ENCODE measurements at places on chromosomes 11 and 22.

- no peaks in the 10 kb centered on the region for H3K4me1 ChIP-seq
- H3K27me3 ChIP-seq, result no peaks in the 10 kb centered on the region
- H3K4me3 ChIP-seq, result no peak overlapping the region
- no peaks in the 10 kb centered on the region for H3K36me3 ChIP-seq
- no peak for DNase-seq
Observed at GRCh38 chr22:49234459-49234858, 593.2 kb downstream of the BRD1 start.

DNA sequence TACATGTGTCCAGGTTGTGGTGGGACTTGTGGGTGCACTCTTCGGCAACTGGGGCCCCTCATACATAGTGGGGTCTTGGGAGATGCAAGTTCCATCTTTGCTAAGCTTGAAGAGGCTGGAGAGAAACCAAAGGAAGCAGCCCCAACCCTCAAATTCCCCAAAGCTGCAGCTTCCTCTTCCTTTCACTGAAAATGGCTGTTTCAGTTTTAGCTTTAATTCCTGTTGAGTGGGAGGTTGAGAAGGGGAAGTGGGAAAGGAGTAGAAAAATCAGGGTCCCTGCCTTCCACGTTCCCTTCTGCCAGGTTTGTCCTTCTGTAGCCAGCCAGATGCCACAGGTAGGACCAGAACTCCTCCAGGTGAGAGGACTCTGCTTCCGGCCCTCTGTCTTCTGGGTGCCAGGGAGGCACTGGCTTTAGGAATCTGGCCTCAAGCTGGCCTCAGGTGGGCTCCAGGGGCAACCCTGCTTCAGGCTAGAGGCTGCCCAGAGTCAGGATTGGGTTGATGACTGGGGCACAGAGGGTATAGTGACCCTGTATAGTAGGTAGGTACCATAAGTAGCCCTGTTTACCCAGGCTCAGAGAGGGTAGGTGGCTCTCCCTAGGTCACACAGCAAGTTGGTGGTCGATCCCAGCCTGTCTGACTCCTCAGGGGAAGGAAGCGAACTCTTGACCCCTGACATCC, 16.2 kb downstream of the P2RY6 start:
- H3K4me3 ChIP-seq, result no peak overlapping the region
- no peaks in the 10 kb centered on the region for H3K4me1 ChIP-seq
- H3K27ac ChIP-seq, result no peak overlapping the region
- H3K36me3 ChIP-seq, result no peaks in the 10 kb centered on the region
- H3K27me3 ChIP-seq, result no peaks in the 10 kb centered on the region

DNA sequence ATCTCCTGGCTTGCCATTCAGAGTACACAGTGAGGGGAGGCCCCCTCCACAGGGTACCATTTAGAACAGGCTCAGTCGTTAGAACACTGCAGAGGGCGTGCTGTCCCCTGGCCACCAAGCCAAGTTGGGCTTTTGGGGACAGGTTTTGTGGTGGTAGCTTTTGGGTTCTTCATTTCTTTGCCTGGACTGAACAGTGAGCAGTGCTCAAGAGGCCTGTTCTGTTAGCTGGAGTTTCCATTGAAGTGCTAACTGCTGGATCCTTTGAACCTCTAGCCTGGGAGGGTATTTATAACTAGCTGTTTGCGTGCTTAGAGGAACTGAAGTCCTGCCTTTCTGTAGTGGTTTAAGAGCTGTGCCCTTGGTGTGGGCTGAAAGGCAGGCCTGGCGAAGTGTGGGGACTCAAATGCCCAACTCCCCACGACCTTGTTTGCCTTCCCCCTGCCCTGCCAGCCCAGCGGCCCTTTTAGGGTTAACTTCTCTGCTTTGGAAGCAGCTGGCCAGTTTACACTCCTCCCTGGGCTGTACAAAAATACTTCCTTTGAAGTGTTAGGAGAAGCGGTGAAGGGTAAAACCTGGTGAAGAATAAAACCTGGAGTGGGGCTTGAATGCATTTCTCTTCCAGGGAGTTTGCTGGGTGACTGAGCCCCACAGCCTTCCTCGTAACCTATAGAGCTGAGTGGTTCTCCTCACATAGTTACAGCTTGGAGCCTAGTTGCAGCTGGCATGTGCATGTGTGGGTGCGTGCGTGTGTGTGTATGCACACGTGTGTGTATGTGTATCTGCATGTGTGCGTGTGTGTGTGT, 34.6 kb downstream of the ZNRF3 start:
- DNase-seq, result peak; percentile 54
- H3K27ac ChIP-seq, result no peak overlapping the region
- H3K27me3 ChIP-seq, result no peaks in the 10 kb centered on the region

DNA sequence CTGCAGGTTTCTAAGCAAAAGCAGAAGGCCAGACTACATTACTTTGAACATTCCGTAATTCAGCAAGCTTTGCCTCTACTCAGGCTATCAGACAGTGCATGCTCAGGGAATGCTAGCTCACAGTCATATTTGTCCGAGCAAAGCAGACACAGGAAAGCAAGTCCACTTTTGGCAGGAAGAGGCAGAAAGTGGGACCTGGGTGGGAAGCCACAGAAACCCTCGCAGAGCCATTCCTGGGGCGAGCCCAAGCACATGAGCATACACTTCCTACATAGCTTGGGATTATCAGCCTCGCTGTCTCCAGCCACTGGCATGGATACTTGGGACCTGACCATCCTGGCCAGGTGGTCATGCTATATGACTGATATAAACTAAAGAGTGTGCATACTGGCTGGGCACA, 113.3 kb downstream of the TRIM29 start:
- H3K36me3 ChIP-seq, result no peaks in the 10 kb centered on the region
- H3K4me3 ChIP-seq, result no peak overlapping the region
- DNase-seq, result no peak
- H3K27me3 ChIP-seq, result no peaks in the 10 kb centered on the region
- peaks cover 10% of the 10 kb centered on the region for H3K4me1 ChIP-seq

DNA sequence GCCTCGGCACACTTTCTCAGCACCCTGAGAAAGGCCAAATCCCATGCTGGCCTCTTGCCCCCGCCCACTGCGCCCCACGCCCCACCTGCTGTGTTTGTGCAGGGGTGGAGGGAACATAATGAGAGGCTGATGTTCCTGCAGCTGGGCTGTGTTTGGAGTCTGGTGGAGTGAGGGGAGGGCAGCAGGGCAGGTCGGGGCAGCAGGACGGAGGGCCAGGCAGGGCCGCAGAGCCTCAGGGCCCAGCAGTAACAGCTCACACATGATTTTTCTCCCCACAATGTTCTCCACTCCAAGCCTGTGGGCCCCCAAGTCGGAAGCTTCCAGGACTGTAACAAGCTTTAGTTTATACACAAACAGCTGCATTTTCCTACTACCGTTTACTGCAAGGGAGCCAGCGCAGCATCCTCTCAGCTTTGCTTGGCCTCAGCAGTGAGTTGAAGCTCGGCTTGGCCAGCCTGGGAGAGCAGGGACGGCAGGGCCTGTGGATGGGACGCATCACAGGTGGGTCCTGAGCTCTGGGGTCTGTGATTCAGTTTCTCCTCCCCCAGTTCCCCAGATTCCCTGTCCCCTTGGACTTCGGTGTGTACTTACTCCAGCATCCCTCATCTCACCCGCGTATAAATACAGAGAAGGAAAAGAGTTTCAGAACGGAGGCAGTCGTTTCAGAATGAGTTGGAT, 51.0 kb downstream of the RPUSD4 start:
- H3K36me3 ChIP-seq, result no peaks in the 10 kb centered on the region
- H3K27me3 ChIP-seq, result no peaks in the 10 kb centered on the region
- no peak overlapping the region for H3K27ac ChIP-seq
- no peak for DNase-seq
- H3K4me3 ChIP-seq, result peak overlapping the region; percentile 22
- peaks cover 28% of the 10 kb centered on the region for H3K4me1 ChIP-seq

- no peaks in the 10 kb centered on the region for H3K27me3 ChIP-seq
- H3K27ac ChIP-seq, result no peak overlapping the region
- H3K4me1 ChIP-seq, result no peaks in the 10 kb centered on the region
- H3K4me3 ChIP-seq, result no peak overlapping the region
- peaks cover 5% of the 10 kb centered on the region for H3K36me3 ChIP-seq
Observed at GRCh38 chr11:1140642-1141490, 16.9 kb upstream of the MUC5AC start.

DNA sequence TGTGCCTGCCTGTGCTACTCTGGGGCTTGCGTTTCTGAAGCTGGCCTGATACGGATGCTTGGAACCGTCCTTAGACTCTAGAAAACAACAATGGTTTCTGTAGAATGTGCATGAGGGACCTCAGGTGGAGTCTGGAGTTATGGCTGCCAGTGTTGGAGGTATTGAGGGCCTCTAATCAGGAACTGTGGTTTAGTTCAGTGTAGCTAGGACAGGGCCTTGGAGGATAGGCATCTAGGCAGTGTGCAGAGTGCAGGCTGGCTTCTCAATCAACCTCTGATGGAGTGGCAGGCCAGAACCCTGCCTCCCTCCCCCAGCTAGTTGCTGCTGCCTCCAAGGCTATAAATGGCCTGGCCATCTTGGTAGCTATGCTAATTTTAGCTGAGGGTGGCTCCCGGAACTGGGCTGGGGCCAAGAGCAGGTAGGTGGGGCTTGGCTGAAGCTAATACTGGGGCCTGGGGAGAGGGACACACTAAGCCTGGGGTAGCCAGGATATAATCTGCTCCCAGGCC, 4.0 kb downstream of the STIM1 start:
- H3K4me1 ChIP-seq, result peaks cover 39% of the 10 kb centered on the region
- peak; percentile 42 for DNase-seq
- H3K4me3 ChIP-seq, result no peak overlapping the region
- H3K36me3 ChIP-seq, result no peaks in the 10 kb centered on the region
- peaks cover 19% of the 10 kb centered on the region for H3K27me3 ChIP-seq
- no peak overlapping the region for H3K27ac ChIP-seq

- DNase-seq, result no peak
- H3K27me3 ChIP-seq, result no peaks in the 10 kb centered on the region
- no peak overlapping the region for H3K27ac ChIP-seq
- H3K4me1 ChIP-seq, result no peaks in the 10 kb centered on the region
- H3K4me3 ChIP-seq, result no peak overlapping the region
- no peaks in the 10 kb centered on the region for H3K36me3 ChIP-seq
Observed at GRCh38 chr11:69493931-69494821, 12.7 kb downstream of the LINC01488 start.

- H3K4me3 ChIP-seq, result no peak overlapping the region
- H3K27ac ChIP-seq, result no peak overlapping the region
- no peaks in the 10 kb centered on the region for H3K27me3 ChIP-seq
- DNase-seq, result no peak
- H3K36me3 ChIP-seq, result no peaks in the 10 kb centered on the region
Observed at GRCh38 chr11:120893440-120894201, 130.3 kb upstream of the TBCEL start.

DNA sequence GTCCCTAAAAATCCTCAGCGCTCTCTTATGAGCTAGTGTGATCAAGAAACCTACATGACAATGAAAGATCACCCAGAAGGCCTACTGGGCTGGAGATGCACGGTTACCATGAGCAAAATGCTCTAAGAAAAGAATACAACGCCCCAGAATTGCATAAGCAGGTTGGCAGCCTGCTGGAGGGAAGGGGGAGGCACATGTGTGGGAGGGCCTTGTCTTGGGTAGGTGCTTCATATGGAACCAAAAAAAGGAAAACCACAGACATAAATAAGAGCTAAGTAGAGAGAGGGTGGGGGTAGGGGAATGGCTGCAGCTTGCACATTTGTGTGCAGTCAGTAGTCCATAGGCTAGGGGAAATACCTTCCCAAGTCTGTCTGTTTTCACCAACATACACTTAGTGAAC, 2.8 kb downstream of the SIAE start:
- peaks cover 77% of the 10 kb centered on the region for H3K27me3 ChIP-seq
- H3K27ac ChIP-seq, result no peak overlapping the region
- no peaks in the 10 kb centered on the region for H3K36me3 ChIP-seq
- H3K4me3 ChIP-seq, result no peak overlapping the region
- H3K4me1 ChIP-seq, result peaks cover 11% of the 10 kb centered on the region
- peak; percentile 20 for DNase-seq

DNA sequence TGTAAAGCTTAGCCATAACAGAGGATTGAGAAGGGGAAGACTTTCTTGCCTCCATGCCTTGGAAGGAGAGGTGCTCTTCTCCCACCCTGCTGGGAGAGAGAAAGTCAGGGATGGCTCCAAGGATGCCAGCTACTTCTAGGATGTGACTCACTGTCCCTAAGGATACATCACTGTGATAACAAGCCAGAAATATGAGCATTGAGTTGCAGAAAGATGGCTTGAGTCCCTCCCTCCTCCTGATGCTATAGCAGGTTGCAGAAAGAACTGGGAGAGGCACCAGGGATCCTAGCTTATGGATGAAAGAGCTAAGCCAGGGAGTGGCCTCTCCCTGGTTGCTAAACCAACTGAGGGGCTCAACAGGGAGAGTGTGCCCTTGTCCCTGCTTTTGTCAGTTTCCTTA, 27.8 kb upstream of the FJX1 start:
- H3K27me3 ChIP-seq, result no peaks in the 10 kb centered on the region
- no peak overlapping the region for H3K27ac ChIP-seq
- H3K4me3 ChIP-seq, result no peak overlapping the region
- H3K36me3 ChIP-seq, result no peaks in the 10 kb centered on the region
- no peak for DNase-seq

GRCh38 chr22:45206233-45206632, 34.5 kb downstream of the KIAA0930 start:
- no peaks in the 10 kb centered on the region for H3K27me3 ChIP-seq
- no peak overlapping the region for H3K27ac ChIP-seq
- H3K4me3 ChIP-seq, result no peak overlapping the region
- DNase-seq, result no peak
- no peaks in the 10 kb centered on the region for H3K36me3 ChIP-seq

- no peaks in the 10 kb centered on the region for H3K36me3 ChIP-seq
- no peak overlapping the region for H3K27ac ChIP-seq
- peaks cover 17% of the 10 kb centered on the region for H3K4me1 ChIP-seq
- no peaks in the 10 kb centered on the region for H3K27me3 ChIP-seq
Observed at GRCh38 chr22:47030881-47031627, 268.6 kb downstream of the TBC1D22A start.

GRCh38 chr11:1307998-1308742, 1.3 kb downstream of the TOLLIP start:
- H3K4me3 ChIP-seq, result peak overlapping the region; percentile 66
- H3K27me3 ChIP-seq, result no peaks in the 10 kb centered on the region
- H3K4me1 ChIP-seq, result peaks cover 5% of the 10 kb centered on the region
- no peaks in the 10 kb centered on the region for H3K36me3 ChIP-seq
